ENCODE measurements at places on chromosomes 11 and 22.

DNA sequence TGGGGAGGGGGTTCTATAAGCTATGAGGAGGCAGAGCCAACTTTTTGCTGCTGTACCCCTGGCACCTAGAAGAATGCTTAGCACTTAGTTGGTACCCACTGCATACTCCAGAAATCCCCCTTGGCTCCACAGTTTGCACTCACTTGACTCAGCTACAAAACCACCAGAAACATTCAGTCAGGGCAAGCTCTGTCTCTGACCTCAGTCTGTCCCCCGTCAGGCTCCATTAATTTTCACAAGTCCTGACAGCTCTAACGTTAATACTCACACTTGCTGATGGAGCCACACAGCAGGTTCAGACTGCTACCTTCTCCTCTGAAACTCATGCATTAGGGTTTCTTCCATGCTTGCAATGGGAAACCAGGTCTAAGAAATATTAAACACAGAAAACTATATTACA is 81.7 kb downstream of the MPPED2 start:
- no peak for DNase-seq

DNA sequence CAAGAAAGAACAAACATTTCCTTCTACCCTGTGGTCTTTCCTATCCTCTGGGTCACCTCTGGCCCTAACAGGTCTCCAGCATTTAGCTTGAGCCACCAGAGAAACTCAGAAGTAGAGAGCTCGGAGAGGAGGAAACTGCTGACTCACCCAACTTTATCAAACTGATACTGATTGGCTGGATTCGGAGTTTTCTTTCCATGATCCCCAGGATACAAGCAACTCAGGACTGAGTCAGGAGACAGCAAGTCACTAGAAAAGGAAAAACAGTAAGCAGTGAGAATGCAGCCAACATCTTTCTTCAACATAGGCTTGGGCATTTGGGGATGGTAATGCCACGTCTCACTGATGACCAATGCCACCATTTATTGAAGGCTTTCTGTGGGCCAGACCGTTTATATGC is 32.7 kb downstream of the THOC5 start:
- no peak for DNase-seq

DNA sequence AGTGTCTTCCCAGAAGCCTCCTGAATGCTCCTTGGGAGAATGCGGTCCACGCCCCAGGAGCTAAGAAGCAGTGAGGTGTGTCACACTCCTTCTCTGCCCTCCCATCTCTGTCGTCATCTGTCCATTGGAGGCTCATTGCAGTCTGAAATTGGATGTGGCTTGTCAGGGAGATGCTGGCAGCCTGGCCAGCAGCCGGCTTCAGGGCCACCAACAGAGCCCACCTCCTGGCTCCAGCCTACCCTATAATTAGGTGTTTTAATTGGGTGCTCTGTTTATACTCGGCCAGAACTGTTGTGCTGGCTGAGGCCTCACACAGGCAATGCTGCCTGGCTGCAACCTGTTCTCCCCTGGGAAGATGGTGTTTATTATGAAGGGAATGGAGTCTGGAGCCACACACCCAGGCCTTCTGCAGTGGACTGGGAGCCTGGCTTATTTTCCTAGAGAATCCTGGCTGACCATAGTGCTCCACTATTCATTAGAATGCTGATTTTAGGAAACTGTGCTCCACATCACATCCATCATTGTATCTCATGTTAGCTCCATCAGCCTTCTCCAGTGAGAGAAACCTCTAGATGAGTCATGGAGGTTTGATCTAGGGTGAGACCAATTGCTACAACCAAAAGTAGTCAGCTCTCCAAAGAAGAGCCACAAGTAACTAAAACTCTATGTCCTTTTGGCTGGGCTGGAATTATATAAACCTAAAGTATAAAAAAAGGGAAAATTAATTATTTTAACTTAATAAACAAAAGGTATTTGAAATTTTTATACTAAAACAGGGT is 86.8 kb upstream of the CRTAM start:
- no peak for DNase-seq

- no peak for DNase-seq
These were observed 84.4 kb downstream of the CD44 start for GRCh38 chr11:35223371-35223796.

DNA sequence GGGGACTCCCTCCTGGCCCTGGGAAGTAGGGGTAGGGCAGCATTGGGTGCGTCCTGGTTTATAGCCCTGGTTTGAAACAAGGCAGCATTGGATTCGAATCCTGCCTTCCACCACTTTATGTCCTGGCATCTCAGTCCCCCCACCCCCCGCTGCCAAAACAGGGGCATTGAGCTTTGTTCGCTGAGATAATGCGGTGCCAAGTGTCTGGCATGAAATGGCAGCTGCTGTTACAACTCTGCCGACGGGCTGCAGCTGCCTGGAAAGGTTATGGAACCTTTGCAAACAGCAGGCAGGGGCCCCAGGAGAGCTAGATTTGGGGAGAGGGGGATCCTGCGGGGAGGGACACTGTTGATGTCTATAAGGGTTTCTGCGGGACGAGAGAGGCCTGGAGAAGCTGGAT is 1.9 kb downstream of the TST start:
- DNase-seq = no peak
